GM13976 (cell line): ENCODE measurements at places on chromosomes 12 and 14.
A peak's percentile ranks its signal among the peaks of the same experiment; 100 is the strongest.

- no peak for DNase-seq
Observed at GRCh38 chr12:123284669-123285068, 13.0 kb upstream of the CDK2AP1 start.

DNA sequence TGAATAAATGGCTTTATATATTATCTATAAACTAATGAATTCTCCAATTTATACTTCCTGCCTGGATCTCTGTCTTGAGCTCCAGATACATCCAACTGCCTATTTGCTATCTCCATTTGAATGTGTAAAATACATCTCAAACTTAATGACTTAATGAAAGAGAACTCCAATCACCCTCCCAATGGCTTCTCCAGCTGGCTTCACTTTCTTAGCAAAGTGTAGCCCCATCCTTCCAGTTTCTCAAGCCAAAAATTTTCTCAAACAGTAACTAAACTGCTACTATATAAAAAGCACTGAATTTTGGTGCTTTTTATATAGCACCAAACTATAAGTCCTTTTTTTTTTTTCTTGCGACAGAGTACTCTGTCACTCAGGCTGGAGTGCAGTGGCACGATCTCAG is 2.6 kb downstream of the CRY1 start:
- no peak for DNase-seq

- DNase-seq: no peak
Observed at GRCh38 chr12:120064054-120064940, 52.3 kb downstream of the RAB35 start.

DNA sequence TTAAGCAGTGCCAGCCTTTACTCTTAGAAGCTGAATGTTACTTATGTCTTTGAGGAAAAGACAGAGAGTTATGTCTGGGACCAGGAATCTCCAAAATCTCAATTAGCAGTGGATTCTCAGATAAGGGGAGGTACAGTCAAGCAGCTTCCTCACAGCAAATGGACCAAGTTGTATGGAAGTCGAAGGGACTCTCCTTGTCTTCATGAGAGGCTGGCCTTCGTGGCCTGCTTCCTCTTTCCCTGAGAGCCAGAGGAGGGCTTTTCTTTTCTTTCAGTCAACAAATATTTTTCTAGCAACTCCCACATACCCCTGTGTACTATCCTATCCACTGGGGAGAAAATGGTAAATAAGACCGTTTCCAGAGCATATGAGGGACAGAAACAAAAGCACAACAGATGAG is 6.6 kb upstream of the WNT5B start:
- no peak for DNase-seq

DNA sequence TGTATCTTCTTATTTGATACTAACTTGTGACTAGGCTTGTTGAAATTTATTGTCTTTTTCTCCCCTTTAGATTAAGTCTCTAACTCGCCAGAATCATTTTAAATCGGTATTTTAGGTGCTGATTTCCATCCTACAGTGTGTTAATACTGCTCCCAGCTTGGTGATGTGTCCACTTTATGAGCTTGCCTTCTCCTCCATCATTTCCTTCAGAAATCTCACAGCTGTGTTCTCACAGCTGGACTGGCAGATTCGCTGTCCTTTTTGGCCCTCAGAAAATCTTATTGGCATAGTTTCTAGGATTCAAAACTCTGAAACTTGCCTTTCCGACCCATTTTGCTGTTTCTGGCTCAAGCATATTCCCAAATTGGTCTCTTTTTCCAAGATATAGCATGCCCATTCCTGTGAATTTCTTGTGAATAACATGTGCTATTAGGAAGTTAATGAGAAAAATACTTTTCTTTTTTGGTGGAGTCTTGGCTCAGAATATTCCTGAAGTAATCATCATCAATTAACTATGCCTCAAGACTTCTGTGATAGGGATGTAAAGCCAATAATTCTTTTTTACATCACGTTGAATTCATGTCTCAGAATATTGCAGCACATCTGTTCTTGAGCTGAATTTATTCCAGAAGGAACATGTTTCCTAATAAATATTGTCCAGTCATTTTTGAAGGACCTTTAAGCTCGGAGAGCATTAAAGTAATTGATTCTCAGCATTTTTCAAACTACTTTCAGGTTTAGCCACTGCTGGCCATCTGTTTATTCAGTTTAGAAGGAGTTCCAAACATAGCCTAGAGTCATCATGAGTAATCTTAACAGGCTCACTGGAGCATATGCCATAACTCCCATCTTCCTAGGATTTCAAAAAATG is 50.0 kb upstream of the USP44 start:
- DNase-seq: no peak

GRCh38 chr12:116639765-116640164 is 80.6 kb downstream of the MAP1LC3B2 start:
- DNase-seq: no peak

- DNase-seq: no peak
Observed at GRCh38 chr12:111792155-111792855, 25.6 kb downstream of the ALDH2 start.

DNA sequence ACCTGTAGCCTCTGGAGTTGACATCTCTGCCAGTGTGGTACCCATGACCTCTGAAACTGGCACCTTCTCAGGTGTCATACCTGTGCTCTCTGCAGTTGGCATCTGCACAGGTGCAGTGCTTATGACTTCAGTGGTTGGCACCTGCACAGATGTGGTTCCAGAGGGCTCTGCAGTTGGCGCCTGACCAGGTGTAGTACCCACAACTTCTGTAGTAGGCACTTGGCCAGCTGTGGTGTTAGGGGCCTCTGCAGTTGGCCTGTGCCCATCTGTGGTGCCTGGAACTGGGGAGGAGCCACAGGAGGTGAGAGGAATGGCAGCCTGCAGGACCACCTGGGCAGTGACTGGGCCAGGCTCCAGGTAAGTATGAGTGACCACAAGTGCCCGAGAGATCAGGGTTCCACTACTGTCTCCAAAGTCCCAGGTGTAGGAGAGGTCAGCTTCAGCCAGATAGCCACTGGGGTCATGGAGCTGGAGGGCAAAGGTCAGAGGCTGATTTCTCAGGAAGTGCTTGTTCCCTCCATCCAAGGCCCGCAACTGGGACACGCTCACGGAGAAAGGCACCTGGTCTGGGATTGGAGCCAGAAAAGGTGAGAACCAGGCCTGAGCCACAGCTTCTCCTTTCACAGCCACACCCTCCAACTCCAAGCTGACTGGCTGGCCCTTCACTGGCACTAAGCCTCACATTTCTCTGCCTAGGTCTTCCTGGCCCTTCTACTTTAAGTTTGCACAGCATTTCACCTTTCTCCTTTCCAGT is 8.6 kb downstream of the PMEL start:
- no peak for DNase-seq

- DNase-seq: no peak
Observed at GRCh38 chr14:27528328-27528727, 930.5 kb upstream of the NOVA1 start.

DNA sequence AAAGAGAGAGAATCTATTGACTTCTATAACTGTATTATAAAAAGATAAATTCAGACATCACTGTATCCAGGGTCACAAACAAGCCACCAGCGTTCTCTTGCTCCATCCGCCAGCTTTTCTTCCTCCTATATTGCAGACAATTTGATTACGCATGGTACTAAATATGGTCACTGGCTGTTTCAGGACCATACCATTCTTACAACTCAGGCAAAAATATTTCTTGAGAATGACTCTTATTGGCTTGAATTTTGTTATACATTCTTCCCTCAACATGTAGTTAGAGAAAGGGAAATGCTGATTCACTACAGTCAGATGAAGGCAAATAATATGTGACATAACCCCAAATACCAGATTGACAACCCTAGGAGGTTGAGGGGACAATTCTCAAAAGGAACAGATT is 101.3 kb downstream of the SLC6A15 start:
- DNase-seq: no peak

GRCh38 chr14:104817930-104818713 is 17.2 kb downstream of the ZBTB42 start:
- no peak for DNase-seq

DNA sequence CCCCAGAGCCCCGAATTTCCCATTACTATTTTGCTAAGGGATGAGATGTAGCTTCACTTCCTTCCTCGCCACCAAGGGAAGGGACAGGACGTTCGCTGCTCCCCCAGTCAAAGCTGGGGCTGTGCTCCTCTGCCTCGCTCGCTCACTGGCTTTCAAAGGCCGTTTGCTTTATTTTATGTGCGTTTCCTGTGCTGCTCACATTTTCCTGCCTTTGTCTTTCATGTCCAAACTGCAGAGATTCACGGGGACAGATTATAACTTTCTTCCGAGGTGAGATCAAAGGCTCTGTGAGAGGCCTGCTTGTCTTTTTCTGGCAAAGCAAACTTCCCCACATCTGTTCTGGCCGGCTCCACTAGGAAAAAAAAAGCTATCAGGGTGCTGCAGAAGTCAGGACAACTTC is 76.0 kb upstream of the FZD10 start:
- DNase-seq: no peak

DNA sequence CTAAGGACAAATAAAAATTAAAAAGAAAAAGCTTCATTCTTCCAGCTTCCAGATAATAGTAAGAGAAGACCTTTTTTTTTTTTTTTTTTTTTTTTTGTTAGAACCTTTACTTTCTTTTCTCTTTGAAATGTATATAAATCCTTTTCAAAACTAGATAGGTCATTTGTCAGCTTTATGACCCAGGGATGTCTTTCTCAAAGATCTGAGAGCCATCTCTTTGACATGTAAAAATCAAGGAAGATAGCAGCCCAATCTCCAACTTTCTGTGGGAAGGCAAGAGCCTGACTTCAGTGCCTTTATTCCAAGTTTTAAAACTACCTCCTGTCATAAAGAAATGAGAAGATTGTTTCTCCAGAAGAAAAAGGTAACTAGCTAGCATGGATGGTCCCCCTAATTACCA is 203.3 kb upstream of the LRFN5 start:
- DNase-seq: no peak

DNA sequence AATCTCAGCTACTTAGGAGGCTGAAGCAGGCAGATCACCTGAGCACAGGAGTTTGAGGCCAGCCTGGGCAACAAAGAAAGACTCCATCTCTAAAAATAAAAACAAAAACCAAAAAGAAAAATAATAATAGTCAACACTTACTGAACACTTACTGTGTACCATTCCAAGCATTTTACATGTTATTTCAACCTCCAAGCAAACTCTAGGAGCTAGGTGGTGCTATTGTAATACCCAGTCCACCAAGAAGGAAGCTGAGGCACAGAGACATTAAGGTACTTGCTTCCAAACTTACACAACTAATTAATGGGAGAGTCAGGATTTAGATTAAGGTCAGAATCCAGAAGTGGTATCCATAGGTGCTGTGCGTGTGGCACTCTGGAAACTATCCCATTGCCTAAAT is 13.7 kb upstream of the OR6J1 start:
- DNase-seq: peak; percentile 48

GRCh38 chr14:103273145-103273744 is 60.8 kb upstream of the EIF5 start:
- peak; percentile 17 for DNase-seq

DNA sequence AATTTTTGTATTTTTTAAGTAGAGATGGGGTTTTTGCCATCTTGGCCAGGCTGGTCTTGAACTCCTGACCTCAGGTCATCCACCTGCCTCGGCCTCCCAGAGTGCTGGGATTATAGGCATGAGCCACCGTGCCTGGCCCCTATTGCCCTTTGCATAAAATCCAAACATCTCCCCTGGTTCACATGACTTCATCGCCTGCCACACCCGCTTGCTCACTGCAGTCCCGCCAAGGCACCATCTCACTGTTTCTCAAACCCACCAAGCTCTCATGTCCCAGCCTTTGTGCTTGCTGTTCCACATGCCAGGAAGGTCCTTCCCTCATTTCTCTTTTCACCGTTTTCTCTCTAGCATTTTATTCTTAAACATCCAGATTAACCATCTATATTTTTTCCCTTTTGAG is 9.7 kb downstream of the RHOF start:
- DNase-seq: no peak
